NCI-H2029 treated with DMSO at 0.1 percent for 48 hours (cell line): ENCODE measurements at places on chromosomes 3 and 15.

DNA sequence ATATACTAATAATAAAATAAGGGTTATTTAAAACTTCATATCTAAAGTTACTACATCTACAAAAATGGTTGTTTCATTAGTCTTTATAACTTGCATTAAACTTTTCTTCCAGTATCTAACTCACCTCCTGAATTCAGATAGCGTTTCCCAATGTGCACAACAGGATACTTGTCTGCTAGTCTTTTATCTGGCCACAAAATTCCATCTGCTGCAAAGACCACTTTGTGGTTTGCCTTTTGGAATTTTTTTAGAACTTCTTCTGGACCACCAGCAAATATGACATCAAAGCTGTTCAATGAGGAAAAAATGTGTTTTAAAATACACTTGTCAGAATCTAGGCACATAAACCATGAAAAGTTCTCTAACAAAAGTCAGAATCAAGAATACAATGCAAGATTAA is 50.8 kb downstream of the PLOD2 start:
- DNase-seq = no peak

DNA sequence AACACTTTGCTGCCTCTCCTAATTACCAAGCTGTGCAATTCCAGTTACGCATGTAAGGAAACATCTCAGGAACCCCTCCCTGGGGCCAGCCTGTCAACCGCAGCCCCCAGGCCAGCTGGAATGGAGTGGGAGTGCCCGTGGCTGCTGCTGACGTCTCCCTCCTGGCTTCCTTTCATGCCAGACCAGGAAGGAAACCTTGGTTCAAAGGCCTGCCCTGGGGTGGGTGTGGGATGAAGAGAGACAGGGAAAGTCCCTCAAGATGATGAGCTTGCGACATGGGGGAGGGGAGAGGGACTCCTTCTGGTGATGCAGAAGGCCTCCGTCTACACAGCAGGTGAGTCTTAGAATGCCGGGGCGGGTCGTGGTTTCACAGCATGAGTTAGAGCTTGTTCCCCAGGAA is 11.4 kb upstream of the CYP11A1 start:
- no peak for DNase-seq

DNA sequence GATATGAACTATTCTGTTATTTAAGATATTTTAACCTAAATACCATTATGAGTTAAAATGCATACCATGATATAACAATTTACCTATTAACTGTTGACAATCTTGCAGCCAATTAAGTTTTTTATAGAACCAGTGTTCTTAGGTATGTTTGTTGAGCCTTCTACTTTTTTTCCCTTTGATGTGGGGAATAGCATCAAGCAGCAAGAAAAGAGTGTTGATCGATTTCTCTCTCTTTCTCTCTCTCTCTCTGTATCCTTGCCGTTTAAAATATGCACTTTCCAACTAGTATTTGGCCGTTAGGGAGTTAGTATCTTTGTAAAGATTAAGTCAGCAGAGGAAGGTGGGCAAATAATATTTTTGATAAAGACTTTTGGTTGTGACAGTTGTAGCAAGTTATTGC is 5.9 kb downstream of the CHD2 start:
- no peak for DNase-seq

- no peak for DNase-seq
These were observed 708 bp downstream of the ESYT3 start for GRCh38 chr3:138434875-138435772.
